ENCODE measurements at places on chromosomes 12 and 14.

- DNase-seq = no peak
Measured at GRCh38 chr14:52076334-52076733, 7.5 kb upstream of the NID2 start.

DNA sequence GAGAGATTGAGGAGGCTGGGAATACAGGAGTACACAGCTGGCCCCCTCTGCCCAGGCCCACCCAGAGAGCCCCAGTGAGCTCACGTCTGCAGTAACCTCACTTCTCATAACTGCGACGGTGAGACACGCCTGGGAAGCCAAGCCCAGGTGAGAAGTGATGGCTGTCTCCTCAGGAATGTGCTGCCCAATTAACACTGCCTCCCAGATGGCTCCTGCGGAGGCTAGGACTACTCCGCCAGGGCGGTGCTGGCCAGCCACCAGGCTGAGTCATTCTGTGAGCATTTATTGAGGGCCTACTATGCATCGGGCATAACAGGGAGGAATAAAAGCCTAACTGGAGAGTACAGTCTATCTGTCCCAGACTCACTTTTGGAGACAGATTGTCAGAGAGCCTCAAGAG lies 9.3 kb upstream of the TMEM106C start:
- DNase-seq = no peak

DNA sequence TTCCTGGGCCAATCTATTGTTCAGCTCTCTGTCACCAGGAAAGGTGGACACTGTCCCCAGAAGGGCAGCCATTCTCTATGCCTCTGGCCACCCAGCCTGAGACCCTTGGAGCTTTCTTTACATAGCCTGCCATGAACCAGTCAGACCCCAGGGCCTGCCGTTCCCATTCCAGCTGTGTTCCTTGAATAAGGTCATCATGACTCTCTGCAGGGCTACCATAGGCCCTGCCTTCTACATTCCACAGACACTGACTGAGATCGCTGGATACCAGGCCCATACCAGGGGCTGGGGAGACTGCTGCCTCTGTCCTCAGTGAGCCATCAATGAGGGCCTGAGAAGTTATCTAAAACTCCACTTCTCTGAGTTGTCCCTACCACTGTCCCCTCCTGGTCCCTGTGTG lies 75.5 kb downstream of the SYNE3 start:
- no peak for DNase-seq

DNA sequence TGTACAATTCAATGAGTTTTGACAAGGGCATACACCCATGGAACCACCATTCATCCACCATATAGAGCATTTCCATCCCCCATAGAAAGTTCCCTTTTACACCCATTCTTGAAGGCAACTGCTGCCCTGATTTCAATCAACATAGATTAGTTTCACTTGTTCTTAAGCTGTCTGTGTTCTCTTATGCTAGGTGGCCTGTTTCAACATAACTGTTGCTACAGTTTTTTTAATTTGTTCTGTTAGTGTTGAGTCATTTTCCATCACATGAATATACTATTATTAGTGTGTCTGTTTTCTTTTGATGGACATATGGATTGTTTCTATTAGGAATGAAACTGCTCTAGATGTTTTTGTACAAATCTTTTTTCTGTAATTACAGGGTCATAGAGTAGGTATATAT lies 123.4 kb downstream of the PTPRQ start:
- DNase-seq = no peak

DNA sequence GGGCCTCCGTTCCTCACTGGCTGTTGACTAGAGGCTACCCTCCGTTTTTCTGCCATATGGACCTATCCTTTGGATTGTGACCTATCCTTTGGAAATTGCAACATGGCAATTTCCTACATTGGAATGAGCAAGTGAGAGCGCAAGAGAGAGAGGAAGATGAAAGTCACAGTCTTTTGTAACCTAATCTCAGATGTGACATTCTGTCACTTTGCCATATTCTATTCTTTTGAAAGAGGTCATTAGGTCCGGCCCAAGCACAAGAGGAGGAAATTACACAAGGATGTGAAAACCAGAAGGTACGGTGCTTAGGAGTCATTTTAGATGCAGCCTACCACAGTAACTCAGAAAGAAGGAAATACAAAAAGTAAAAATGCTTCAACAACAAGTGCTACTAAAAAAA lies 47.3 kb upstream of the SRP54 start:
- no peak for DNase-seq

All from stimulated activated CD4-positive, alpha-beta T cell treated with anti-CD3 and anti-CD28 coated beads, Interleukin-1b, Interleukin-23, amount 100 ng/mL, for 4 hours (primary cell).